Testis (tissue), 5 donors: ENCODE measurements at places on chromosomes 13 and 19. TPM values are rescaled to one million over a fixed set of nuclear protein-coding genes. Genes with fewer than 3 reads are reported as not detected.
A peak's percentile ranks its signal among the peaks of the same experiment; 100 is the strongest.

Gene B3GNT8
- total RNA-seq, result 1.2 TPM

DNA sequence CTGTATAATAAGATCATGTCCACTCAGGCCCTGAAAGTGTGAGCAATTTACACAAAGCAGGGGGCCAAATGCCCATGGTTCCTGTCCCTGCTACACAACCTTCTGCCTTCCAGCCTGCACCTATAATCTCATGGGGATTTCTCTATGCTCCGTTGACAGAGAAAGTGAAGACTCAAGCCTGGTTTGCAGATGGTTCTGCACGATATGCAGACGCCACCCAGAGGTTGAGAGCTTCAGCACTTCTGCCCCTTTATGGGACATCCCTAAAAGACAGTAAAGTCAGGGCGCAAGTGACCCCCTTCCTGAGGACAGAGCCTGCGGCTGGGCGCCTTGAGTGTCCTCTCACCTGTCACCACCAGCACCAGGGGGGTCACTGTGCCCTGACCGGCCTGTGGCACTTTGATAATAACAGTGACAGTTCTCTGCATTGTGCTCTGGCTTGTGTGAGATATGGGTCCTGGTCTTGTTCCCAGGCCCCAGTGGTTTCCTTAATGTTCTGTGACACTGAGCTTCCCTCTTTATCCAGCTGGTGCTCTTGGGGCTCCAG, 15.1 kb downstream of the LILRA5 start:
- no peak for DNase-seq
- H3K36me3 ChIP-seq, result no peaks in the 10 kb centered on the region
- no peak overlapping the region for H3K27ac ChIP-seq
- H3K4me1 ChIP-seq, result no peaks in the 10 kb centered on the region
- no peak overlapping the region for H3K4me3 ChIP-seq
- no peaks in the 10 kb centered on the region for H3K27me3 ChIP-seq

- peaks cover 33% of the 10 kb centered on the region for H3K4me1 ChIP-seq
- H3K4me3 ChIP-seq, result peak overlapping the region; percentile 67
- no peaks in the 10 kb centered on the region for H3K27me3 ChIP-seq
- peak overlapping the region; percentile 82 for H3K27ac ChIP-seq
Measured at GRCh38 chr19:3360421-3361383, 5.7 kb upstream of the NFIC start.

Gene CGB5
- total RNA-seq, result 2.4 TPM
